ENCODE measurements at places on chromosomes 3 and 15.

GRCh38 chr3:172312001-172312400 lies 136.3 kb downstream of the GHSR start:
- DNase-seq = no peak

DNA sequence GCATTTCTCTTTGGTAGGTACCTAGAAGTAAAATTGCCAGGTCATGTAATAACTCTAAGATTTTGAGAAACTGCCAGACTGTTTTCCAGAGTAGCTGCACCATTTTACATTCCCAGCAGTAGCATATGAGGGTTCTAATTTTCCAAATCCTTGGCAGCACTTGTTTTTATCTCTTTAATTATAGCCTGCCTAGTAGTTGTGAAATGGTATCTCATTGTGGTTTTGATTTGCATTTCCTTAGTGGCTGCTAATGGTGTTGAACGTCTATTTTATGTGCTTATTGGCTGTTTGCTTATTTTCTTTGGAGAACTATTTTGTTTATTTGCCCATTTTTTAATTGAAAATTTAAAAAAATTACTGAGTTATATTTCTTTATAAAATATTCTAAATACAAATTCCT lies 117.9 kb downstream of the TCF12 start:
- DNase-seq = no peak

- DNase-seq = no peak
Observed at GRCh38 chr3:50610992-50611463, 546 bp downstream of the CISH start.

DNA sequence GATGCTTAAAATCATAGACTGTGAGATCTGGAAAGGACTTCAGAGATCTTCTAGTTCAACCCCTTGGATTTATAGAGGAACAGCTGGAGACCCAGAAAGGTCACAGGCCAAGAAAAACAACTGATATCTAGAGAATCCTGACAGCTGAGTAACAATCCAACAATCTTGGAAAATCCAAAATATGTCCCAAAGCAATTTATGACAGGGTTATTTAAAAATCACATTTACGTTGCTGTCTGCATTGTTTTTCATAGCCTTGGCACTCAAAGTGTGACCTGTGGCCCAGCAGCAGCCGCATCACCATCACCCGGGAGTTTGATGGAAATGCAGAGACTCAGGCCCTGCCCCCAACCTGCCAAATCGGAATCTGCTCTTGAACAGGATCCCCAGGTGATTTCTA lies 78.8 kb downstream of the FBN1 start:
- no peak for DNase-seq

GRCh38 chr3:105614288-105615030 lies 247.8 kb downstream of the ALCAM start:
- no peak for DNase-seq

DNA sequence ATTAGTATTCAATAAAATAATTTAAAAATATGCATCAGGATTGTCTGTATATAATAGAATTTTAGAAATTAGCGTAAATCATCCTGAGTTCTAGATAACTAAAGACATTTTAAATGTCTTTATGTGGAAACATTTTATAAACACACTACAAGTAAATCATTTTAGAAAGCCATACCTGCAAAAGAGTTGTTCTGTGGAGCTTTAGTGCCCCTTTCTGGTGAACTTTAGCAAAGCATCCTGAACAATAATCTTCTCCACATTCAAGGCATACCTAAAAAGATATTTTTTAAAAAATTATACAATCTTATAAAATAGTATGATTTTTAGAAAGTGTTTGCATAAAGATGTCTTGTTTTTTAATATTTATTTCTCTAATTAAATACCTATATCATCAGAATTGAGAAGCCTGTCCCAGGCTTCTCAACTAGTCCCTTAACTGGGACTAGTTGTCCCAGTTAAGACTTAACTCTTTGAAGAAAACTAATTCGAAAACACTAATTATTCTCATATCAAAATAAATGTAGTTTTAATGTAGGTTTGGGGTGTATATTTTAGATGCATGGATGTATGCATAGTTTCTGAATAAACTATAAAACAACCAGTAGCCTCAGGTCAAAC lies 29.7 kb downstream of the ZBBX start:
- DNase-seq = peak; percentile 54

GRCh38 chr15:77013776-77014131 lies 18.8 kb downstream of the PSTPIP1 start:
- no peak for DNase-seq

DNA sequence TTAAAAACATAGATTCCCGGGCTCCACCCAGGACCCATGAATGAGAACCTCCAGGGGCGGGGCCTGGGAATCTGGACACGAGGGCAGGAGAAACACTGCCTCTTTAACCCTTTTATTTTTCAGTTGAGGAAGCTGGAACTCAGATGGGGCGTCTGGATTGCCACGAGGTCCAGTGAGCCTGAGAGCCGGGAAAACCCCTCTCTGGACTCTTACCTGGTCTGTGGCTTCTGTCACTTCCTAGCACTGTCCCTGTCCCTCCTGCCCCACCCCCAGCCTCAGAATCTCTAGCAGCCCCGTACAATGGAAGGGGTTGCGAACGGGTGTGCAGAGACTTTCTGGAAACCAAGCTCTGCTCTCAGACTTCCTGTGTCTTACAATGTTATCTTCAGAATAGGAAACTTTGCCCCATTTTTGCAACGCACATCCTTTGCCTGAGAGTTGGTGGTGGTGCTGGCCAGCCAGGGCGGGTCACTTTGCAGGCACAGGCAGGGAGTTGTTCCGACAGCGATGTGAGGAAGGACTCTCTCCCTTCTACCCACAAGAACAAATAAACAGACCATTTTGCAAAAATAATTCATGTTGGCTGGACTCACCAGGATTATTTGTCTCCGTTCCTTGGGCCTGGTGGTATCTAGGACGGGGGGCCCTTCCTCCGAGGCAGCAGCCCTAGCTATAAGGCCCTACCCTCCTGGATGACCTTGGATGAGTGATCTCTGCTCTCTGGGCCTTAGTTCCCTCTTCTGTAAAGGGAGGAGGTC lies 59.1 kb downstream of the SMAD6 start:
- no peak for DNase-seq

GRCh38 chr3:132881756-132882409 lies 156.3 kb upstream of the TMEM108 start:
- no peak for DNase-seq

DNA sequence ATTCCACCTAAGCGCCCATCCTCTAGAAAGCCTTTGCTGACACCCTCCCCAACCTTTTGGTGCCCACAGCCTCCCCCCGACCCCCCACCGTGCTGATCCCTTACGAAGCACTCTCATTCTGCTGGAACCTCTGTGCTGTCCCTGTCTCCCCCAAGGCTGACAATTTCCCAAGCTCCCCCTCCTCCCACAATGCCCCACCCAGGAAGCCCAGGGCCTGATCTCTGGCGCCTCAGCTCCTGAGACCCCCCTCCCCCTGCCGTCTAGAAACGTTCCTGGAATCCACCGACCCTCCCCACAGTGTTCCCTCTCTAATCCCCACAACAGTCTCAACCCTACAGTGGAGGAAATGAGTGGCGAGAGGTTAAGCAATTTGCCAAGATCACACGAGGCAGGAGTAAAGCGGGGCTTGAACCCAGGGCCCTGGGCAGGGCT lies 18.3 kb downstream of the MYL3 start:
- no peak for DNase-seq

- DNase-seq = no peak
Observed at GRCh38 chr3:52330194-52330805, 14.2 kb downstream of the DNAH1 start.

GRCh38 chr15:92005154-92005553 lies 151.6 kb downstream of the SLCO3A1 start:
- no peak for DNase-seq

GRCh38 chr15:78859971-78860719 lies 12.5 kb upstream of the MORF4L1 start:
- DNase-seq = peak; percentile 88

GRCh38 chr15:62618432-62618831 lies 424.1 kb upstream of the TPM1 start:
- peak; percentile 82 for DNase-seq

- DNase-seq = peak; percentile 65
Observed at GRCh38 chr3:50542177-50543034, 25.1 kb downstream of the C3orf18 start.

DNA sequence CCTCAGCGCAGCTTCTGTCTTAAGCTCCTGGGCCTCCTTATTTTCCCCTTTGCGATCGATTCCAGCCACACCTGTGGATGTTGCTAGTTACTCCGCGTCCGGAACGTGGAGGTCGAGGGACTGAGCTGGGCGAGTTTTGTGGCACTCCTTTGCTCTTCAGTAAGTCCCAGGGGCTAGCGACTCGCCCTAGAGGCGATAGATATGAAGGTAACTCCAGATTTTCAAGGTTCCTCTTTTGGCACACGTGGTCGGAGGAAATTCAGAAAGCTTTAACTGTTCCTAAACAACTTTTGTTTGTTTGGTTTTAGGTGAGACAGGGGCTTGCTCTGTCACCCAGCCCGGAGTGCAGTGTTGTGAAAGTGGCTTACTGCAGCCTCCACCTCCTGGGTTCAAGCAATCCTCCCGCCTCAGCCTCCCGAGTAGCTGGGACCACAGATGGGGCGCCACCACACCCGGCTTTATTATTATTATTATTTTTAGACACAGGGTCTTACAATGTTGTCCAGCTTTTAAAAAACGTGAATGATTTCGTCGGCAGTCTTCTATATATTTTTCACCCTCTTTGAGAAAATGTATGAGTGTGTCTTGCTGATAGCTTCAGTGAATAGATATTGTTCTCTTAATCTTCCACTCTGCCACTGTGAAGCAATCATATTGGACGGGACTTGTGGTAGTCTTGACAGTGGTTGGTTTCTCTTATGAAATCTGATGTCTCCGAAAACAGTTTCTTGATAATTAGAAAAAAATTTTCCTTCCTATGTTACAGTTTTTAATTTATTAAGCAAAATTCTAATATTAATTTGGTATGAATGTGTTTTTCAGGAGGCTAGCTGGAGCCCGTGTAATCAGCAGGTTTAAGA lies 785 bp downstream of the MFSD1 start:
- peak; percentile 47 for DNase-seq

DNA sequence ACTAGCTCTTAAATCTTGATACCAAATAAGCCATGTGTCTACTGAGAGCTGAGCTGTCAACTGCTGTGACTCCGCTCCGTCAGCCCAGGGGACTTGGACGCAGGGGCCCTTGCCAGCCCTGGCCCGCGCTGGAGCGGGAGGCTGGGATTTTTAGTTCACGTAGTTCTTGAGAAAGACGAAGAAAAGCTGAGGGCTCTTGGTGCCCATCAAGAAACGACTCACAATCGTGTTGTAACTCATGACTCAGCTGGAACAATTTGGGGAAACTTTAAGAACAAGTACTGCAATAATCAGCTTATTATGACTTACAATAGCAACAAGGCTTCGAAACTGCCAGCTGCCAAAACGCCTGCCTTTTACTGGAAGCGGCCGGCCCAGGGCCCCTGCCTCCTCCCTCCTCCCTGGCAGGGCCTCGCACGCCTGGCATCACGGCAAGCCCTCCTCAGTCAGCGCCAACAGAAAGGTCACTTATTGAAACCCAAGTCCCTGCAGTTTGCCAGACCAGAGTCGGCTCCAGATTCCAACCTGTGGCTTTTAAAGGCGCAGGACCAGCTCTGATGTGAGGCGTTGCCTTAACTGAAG lies 60.3 kb downstream of the RGMA start:
- DNase-seq = peak; percentile 26

DNA sequence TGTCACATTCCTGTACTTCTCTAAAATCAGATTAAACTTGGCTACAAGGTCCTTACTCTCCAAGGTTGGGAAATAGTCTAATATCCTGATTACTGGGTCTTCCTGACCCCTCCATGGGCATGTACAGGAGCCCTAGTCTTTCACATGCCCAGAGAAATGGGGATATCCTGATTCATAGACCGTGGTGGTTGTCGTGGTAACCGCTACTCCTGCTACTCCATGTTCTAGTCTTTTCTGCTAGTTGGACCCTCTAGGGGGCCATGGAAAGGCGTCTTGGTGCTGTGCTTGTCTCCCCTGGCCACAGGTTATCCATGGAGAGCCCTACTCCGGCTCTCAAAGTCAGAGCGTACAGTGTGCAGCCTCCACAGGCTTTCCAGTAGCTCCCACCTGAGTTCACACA lies 13.1 kb upstream of the ZBTB38 start:
- no peak for DNase-seq

- peak; percentile 12 for DNase-seq
Observed at GRCh38 chr15:46901001-46901400, 816.3 kb upstream of the SEMA6D start.

GRCh38 chr3:106367496-106367895 lies 498.7 kb upstream of the CBLB start:
- no peak for DNase-seq

DNA sequence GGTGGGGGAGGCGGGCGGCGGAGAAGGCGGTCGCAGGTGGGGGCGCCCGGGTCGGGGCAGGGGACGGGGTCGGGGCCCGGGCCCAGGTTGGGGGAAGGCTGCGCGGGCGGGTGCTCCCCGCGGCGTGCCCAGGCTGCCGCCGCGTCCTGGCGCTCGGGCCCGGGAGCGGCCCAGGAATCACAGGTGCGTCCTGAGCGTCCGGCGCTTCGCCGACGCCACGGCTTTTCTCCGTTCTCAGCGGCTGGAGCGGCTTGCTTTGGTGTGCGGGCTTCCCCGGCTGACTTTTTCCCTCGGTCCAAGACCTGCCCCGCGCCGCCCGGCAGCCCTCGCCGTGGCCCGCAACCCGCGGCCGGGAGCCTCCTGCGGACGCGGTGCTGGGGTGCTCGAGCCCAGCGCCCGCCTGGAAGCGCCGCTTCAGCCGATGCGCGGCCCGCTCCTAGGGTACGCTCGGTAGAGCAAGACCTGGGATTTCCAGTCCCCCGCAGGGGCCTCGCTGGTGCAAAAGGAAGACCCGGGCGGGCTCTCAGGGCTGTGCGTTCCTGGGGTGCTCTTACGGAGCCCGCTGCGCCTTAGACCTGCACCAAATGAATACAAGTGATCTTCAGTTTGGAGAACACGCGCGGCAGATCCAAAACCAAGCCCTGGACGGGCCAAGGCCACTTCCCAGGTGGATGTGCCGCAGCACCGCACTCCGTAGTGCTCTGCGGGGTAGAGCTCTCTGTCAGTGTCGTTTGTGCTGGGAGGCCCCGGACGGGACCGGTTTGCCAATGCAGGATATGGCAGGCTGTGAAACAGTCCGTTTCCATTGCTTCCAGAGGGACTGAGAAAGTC lies 639 bp downstream of the NIPA1 start:
- peak; percentile 48 for DNase-seq

GRCh38 chr15:43210172-43210745 lies 10.6 kb downstream of the EPB42 start:
- no peak for DNase-seq

DNA sequence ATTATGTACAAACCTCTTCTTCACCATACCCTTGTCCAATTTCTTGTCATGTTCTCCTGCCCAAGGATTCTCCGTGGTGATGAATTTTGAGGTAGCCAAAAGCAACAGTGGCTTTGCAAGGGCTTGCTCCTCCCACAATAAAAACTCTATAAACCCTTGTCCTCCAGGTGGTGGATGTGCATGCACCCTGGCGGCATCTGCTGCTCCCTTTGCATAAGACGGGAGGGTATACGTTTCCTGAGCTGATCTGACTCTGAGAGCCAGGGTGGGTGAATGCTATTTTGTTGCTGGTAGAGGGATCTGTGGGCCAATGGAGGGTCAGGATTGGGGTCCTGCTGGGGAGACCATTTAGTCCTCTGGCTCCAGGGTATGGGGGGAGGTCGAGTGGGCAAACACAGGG lies 5.4 kb downstream of the DNAH1 start:
- no peak for DNase-seq
